ENCODE measurements at places on chromosomes 16 and 17.
A peak's percentile ranks its signal among the peaks of the same experiment; 100 is the strongest.

DNA sequence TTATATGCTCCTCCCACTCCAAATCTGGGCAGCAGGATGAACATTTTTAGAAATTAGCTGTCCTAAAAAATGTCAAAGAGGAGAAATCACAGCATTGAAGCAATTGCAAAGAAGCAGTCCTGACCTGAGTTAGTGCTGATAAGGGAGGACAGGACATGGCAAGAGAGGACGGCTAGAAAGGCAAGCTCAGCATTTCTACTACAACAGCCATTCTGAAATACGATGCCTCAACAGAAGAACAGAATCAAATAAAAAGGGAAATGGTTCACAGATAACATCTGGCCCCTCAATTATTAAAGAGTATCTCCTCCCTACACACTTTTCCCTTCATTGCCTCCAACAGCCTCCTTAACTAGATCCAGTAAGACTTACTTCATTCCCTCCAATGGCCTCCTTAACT is 18.3 kb downstream of the VPS53 start:
- no peak for DNase-seq

DNA sequence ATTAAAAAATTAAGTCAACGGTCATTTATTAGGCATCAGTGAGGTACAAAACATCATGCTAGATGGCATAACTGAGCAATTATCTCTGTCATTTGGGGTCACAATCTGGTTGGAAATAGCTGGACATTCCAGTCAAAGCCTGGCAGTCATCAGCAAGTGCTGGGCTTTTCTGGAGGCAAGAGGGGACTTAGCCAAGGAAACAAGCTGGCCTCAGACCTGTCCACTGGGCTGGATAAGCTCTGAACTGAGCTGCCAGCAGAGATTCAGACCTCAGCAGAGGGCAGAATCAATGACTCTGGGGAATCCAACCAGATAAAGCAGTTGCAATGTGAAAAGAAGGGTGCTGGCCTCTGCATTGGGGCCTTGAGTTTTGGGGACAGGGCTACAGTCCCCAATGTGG is 161.9 kb upstream of the NOL11 start:
- DNase-seq = no peak

GRCh38 chr16:79542237-79542774 is 58.2 kb downstream of the MAF start:
- no peak for DNase-seq

GRCh38 chr16:56022818-56023217 is 147.6 kb upstream of the CES5A start:
- DNase-seq = no peak

- no peak for DNase-seq
Observed at GRCh38 chr16:26102369-26102768, 410.6 kb downstream of the HS3ST4 start.

GRCh38 chr17:45241328-45242028 is 19.8 kb downstream of the FMNL1 start:
- peak; percentile 82 for DNase-seq

GRCh38 chr17:62687997-62688396 is 60.5 kb downstream of the MRC2 start:
- no peak for DNase-seq

- DNase-seq = no peak
Observed at GRCh38 chr16:81810361-81810760, 31.3 kb downstream of the PLCG2 start.

DNA sequence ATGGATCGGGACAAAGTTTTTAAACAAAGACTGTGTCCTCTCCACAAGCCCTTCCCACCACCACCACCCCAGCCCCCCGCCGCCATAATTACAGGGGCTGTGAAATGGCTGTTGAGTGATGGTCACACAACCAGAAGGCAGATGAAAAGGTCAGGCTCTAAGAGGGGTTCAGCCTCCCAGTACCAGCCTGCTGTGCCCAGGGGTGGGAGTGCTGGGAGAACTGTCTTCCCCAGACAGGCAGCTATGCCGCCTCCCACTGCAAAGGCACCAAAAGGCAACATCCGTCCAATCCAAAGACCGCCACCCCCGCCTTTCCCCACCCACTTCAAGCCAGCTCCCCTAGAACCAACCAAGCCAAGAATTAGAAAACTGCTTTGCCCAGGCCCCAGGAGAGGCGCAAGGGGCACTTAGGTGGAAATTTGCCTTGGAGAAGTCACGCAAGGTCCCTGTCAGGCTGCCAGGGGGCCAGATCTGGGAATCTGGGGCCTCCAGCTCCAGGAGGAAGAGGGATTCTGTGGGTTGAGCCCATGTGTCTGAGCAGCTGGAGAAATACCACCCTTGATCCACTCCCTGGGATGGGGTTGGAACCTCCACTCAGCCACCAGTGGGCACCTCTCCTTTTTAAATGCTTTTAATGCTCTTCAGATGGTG is 14.4 kb downstream of the CARHSP1 start:
- no peak for DNase-seq

DNA sequence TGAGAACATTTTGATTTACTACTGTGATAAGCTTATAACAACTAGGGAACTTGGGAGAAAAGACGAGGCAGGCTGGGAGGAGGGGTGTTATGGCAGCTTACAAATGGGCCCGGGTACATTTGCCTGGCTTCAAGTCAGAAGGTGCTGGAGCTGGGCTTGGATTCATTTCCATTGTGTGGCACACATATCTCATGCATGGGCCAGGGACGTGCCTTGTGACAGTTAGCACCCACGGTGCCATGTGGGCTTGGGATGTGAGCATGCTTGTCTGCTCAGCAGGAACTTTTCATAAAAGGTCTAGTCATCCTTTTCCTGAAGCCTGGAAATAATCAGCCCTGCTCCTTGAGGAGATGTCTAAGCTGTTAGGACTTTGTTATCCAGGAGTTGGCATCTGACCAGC is 572.2 kb downstream of the CDH13 start:
- no peak for DNase-seq

GRCh38 chr16:27503662-27504061 is 46.1 kb downstream of the GTF3C1 start:
- DNase-seq = no peak

DNA sequence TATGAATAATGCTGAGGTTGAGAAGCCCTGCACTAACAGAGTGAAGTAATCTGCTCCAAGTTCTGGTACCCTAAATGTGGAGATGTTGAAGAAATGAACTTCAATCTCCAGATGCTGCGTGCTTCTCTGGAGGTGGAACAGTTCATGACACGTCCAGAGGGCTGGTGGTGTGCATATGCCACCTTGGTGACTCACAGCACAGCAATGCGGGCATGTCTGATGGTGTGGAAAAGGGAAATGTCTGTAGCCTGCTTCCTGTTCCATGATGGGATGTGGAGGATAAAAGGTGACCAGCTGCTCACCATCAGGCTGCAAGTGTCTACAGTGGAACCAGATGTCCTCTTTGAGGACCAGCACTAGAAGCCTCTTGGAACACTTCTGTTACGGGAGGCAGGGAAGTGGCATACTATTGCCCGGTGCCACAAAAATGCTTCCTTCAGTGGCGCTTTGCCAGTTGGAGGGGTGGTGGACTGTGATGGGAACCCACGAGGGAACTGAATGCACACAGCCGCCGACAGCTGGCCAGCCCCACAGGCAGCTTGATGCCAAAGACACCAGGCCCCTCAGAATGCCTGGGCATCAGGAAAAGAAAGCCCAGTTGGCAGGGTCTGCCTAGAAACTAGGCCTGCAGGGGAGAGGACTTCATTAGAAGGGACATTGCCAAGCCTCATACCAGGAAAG is 19.9 kb downstream of the SNX11 start:
- no peak for DNase-seq

GRCh38 chr16:85901773-85902365 is 2.9 kb downstream of the IRF8 start:
- no peak for DNase-seq

DNA sequence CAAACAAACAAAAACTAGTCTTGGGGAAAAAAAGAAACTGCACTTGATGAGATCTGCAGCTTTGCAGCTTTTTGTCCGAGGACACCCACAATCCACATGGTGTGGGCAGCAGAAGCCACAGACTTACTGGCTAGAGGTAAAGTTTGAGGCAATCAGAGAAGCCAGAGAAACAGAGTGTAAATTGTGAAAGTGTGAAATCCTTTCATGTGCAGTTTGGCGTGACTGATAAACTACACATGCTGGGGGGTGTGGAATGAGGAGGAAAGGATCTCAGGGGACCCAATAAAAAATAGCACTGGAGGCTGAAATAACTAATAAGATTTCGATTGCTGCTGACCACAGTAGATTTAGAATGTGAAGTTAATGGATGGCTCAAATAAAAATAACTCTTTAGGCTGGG is 42.4 kb upstream of the HOXB13 start:
- no peak for DNase-seq

- no peak for DNase-seq
Observed at GRCh38 chr16:6232056-6232455, 1100.6 kb upstream of the RBFOX1 start.

All from NCI-H1105 (cell line).